Temporal lobe (tissue), 4 donors: ENCODE measurements at places on chromosomes 13 and 19. TPM values are rescaled to one million over a fixed set of nuclear protein-coding genes. Genes with fewer than 3 reads are reported as not detected.

CGB2 gene
- not detected for total RNA-seq

CADM4 gene
- total RNA-seq: 105 TPM

IL12RB1 gene
- not detected for total RNA-seq

ELSPBP1 gene
- not detected for total RNA-seq

PLIN4 gene
- total RNA-seq: 0.49 TPM

SLC10A2 gene
- not detected for total RNA-seq

CHAMP1 gene
- total RNA-seq: 12.5 TPM
